ENCODE measurements at places on chromosomes 12 and 14.

DNA sequence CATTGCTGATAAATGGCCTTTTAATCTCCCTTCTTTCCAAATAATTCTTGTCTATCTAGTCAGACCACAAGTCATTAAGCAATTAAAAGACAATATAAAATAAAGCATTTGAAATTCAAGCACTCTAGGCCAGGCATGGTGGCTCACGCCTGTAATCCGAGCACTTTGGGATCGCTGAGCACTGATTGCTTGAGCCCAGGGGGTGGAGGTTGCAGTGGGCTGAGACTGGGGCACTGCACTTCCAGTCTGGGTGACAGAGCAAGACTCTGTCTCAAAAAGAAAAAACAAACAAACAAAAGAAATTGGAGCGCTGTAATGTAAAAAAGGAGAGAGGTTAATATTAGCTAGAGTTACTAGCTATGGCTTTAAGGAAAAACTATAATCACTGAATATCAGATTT is 30.5 kb upstream of the CSRP2 start:
- DNase-seq: no peak

DNA sequence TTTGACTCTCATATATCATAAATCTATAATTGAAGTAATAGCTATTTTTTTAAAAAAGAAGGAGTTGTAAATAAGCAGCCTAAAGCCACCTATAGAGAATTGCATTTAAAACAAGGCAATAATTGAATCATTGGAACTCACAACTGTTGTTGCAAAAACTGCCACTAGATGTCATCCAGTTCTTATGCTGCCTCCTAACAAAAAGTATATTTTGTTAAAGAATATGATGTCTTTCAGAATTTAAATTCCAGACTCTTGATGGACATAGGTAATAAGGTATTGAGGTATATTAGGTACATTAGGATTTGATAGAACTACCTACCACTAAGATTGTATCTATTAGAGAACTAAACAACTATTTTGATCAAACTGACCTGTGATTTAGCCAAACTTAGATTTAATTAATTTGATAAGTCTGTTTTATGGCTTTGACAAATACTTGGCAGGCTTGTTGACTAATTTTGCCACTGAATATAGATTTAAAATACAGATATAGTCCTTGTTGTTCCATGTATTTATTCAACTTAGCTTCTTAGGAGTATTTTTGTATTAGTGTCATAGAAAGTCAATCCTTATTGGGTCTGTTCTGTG is 401.4 kb downstream of the RPL10L start:
- DNase-seq: no peak

DNA sequence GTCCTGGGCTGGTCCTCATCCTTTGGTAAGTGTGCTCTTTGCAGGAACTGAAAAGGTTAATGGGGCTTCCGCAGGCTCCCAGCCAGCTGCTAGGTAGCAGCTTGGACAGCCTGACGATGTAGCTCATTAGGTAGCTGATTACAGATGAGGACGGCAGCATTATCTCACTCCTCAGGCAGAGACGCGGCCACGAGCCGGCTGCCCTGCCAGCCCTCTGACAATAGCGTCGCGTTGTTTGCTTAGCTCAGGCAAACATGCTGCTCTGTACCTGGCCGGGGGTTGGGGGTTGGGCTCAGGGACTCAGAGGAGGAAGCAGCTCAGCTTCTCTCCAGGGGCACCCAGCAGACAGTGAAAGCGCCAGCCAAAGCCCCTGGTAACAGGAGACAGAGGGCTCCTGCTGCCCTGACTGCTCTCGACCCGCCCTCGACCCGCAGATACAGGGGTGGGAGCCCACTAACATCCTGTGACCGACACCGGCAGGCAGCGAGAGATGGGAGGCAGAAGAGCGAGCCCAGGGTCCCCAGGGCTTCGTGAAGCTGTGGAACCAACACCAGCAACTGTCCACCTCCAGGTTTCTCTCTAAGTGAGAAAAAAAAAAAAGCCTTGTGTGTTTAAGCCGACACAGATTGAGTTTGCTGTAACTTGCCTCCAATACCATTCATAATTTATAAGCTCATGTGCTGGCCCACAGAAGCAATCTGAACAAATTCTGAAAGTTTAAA is 53.4 kb upstream of the DLK1 start:
- no peak for DNase-seq

GRCh38 chr12:120062976-120063579 is 53.5 kb downstream of the RAB35 start:
- no peak for DNase-seq

DNA sequence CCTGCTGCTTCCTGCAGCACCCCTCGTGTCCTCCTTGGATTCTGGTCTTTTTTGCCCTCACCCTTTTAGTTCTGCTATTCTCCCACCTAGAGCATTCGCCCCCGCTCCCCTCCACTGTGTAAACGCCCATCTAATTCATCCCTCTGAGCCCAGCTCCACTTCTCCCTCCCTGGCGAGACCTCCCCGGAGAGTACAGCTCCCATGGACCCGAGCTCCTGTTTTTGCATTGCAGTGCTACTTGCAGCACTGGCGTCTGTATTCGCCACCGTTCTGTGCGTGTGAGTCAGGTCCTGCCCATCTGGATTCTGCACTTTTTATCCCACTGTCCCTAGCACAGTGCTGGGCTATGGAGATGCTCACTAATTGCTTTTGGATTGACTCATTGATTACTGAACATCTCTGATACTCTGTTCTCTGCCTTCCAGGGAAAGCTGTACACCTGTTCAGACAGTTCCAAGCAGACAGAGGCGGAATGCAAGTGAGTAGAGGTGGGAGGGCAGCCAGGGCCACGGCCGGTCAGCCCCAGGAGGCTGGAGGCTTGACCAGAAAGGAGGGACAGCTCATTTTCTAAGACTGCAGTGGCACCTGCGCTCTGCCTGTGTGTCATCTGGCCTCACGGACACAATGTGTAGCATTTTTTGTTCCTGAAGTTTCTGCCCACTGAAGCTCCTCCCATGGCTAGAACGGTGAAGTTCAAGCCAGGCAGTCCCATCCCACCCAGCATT is 188.4 kb upstream of the FKBP4 start:
- no peak for DNase-seq

- DNase-seq: no peak
Measured at GRCh38 chr12:1373901-1374735, 220.3 kb downstream of the FBXL14 start.

DNA sequence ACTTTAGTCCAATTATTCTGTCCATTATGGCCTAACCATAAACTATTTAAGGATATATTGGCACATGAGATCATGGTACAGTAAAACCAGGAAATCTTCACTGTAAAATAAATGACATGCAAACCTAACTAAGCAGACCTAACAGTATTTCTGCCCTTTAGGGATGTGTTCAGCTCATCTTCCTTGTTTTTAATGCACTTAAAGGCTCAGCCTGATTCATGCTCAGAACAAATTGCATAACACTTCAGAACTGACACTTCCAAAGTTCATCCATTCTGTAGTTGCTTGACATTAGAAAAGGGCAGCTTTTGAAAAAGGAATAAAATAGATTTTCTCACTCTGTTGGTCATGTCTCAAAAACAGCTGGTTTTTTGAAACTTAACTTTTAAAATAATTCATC is 708.5 kb downstream of the C12orf50 start:
- DNase-seq: no peak

GRCh38 chr14:69090187-69090789 is 62.6 kb downstream of the DCAF5 start:
- DNase-seq: no peak

DNA sequence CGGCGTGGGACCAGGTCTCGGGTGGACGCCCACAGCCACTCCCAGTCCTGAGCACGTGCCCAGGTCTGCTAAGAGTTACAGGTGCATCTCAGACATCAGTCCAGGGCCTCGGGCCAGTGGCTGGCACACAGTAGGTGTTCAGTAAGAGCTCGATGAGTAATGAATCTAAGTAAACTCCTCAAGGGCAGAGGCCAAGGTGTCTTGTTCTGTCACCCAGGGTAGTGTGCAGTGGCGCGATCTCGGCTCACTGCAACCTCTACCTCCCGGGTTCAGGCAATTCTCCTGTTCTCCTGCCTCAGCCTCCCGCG is 11.2 kb downstream of the TTC7B start:
- DNase-seq: no peak

DNA sequence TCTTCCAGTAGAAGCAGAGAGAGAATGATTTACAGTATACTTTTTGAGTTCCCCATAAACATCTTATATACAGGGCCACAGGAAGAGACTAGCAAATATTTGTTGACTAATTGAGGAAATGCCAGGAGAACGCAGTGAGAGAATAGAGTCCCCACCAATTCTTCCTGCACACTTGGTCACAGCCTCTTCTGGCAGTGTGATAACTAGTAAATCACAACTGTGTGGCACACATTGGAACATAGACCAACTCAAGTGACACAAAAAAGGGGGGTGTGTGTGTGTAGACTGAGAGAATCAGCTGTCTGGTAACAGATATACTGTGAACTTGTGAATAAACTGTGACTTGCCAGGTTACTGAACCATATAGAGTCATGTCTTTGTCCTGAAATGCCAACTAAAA is 10.2 kb downstream of the PFKM start:
- DNase-seq: no peak

DNA sequence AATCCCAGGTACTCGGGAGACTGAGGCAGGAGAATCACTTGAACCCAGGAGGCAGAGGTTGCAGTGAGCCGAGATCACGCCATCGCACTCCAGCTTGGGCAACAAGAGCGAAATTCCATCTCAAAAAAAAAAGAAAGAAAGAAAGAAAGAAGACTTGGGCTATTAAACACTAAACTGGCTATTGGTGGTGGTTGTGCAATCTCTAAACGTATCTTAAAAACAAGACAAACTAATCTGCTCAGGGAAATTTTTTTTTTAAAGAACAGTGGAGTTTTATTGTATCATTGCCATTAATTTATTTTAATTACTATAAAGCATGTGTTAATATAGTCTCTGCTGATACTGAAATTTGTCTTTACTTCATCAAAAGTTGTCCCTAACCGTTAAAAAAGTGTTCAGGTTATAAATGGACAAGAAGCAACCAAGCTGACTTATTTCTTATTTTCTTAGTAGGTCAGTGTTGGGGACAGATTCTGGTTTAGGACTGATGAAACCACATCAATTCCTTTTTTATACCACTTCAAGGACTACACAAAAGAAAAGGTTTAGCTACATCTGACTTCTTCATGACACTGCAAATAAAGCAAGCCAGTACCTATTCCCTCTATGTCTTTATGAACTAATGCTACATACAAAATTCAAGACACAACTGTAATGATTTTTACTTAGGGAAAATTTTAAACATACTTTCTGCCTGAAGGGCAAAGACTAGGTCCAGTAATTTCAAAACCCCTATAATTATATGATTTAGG is 68.7 kb upstream of the KRAS start:
- no peak for DNase-seq

DNA sequence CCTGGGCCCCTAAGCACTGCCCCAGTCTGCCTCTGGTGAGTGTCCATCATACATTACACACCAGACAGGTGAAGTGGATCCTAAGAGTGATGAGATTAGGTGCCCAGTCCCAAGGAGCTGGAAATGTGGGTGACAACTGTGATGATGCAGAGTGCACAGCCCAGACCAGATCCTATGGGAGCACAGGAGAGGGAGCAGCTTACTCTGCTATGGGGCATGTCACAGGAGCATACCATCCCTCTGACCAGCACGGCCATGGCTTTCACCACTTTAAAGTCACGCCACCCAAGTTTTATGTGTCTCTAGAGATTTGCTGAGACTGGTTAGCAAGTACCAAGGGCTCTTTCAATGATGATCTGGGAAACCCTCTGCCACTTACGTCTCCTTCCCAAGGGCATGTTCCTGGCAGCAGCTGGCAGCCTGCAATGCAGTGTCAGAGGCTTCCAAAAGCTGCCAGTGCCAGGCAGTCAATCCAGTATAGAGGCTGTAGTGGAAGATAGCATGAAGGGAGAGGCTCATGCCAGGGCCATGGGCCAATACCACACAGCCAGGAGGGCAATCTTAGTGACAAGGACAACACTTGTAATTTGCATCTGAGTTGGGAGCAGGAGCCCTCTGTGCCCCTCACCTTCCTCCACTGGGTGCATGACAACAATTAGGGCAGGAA is 40.2 kb downstream of the STAB2 start:
- no peak for DNase-seq

GRCh38 chr12:10160617-10161385 is 11.1 kb downstream of the OLR1 start:
- DNase-seq: no peak

- no peak for DNase-seq
Measured at GRCh38 chr12:93803424-93803807, 126.2 kb downstream of the CRADD start.

DNA sequence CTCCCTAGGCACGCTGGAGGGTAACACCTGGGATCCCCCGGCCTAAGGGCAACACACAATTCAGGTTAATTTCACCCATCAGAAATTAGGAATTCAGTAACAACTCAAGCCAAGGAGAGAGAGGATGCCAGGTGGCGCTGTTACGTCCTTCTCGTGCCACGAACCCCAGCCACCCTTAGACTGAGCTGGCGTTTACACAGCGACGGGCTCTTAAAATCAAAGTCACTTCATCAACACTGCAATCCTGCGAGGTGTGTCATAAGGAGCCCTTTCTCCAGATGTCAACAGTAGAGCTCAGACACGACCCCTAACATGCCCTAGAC is 110.6 kb upstream of the TMEM132D start:
- DNase-seq: no peak

DNA sequence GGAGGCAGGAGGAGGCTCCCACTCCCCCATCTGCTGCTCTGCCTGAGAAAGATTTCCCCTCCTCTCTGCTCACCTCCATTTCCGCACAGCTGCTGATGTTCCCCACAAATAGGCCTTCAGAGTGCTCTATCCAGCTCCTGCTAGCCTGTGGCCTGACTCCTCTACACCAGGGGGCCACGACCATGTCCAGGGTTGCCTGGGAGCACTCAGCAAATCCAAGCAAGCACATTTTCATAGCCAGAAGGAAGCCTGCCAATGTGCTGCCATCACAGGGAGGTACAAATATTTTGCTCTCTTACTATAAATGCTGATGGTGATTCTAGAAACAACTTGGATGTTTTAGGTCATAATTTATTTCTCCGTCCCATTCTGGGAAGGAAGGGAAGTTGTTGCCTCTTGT is 17.3 kb downstream of the KCNA5 start:
- no peak for DNase-seq

DNA sequence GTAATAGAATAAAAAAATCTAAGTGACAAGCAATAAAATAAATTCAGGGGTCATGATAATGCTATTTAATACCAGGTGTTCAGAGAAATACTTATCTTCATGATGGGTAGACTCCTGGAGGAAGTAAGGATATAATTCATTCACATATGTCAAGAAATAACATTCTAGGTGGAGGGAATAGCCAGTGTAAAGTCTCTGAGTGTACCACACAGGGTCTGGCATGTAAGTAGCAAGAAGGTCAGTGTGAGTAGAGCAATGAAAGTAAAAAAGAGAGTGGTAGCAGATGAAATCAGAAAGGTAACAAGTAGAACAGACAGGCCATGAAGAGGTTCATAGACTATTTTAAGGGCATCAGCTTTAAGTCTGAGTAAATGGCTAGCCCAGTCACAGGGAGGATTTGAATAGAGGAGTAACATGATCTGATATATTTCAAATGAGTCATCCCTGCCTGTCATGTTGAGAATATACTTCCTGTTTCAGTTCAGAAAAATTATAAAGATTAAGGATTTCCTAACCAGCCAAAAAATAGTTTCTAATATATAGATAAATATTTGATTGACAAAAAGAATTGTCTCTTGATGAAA is 519.9 kb downstream of the C12orf50 start:
- DNase-seq: no peak

GRCh38 chr12:104292872-104293794 is 10.4 kb upstream of the EID3 start:
- DNase-seq: no peak
